ENCODE measurements at places on chromosomes 6 and 20. TPM values are rescaled to one million over a fixed set of nuclear protein-coding genes. Genes with fewer than 3 reads are reported as not detected.

The RPRD1B gene
- 68.2 TPM for total RNA-seq

DNA sequence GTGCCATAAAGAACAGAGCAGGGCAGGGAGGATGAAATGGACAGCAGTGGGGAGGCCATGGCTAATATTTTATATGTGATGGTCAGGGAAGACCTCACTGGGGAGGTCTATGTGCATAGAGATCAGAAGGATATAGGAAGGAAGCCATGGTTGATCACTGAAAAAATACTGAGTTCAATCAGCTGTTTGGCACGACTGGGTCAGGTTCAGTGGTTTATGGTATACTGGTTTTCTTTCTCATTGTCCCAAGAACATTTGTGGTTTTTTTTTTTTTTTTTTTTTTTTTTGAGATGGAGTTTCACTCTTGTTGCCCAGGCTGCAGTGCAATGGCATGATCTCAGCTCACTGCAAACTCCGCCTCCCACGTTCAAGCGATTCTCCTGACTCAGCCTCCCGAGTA is 78.3 kb upstream of the TIAM2 start:
- no peaks in the 10 kb centered on the region for H3K36me3 ChIP-seq
- no peak overlapping the region for H3K27ac ChIP-seq
- H3K27me3 ChIP-seq = no peaks in the 10 kb centered on the region
- H3K4me3 ChIP-seq = no peak overlapping the region

The ANKRD66 gene
- not detected for total RNA-seq

The HSD17B8 gene
- total RNA-seq = 26.2 TPM

DNA sequence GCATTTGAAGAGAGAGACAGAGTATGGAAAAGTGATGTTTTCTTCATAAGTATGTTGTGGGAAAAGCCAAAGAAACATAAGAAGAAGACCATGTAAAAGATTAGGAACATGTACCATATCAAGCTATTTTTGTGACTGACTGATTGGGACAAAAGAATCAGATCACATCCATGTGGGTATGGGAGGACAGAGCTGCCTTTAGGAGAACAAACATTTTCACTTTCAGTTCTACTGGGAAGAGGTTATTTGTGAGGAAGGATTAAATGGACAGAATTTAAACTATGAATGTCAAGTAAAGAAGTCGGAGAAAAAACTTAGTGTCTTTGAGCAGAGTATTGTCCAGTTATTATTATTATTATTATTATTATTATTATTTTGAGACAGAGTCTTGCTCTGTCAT is 124.4 kb upstream of the HCRTR2 start:
- no peak overlapping the region for H3K4me3 ChIP-seq
- H3K27ac ChIP-seq = no peak overlapping the region
- H3K27me3 ChIP-seq = no peaks in the 10 kb centered on the region
- H3K36me3 ChIP-seq = no peaks in the 10 kb centered on the region
- no peak for DNase-seq
- H3K4me1 ChIP-seq = no peaks in the 10 kb centered on the region

DNA sequence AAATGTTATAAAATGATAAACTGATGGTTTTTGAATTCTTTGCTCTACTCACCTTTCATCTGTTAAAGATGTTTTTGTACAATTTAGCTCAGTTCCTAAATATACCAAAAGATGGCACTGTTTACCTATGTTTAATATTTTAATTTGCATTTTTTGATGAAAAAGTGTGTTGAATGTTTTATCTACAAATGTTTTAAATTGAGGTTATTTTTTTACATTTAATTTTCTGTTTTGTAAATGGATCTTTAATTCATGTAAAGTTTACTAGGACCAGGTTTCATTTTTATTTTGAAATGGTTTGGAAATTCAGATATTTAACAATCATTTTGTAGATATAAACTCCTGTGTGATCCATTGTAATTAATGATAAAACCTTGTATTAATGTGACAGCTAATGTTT is 30.0 kb downstream of the CDKAL1 start:
- DNase-seq = peak; percentile 77
- 0 out of 2 replicates have a peak, but pooled peaks cover 3% of the 10 kb centered on the region for H3K36me3 ChIP-seq
- H3K4me3 ChIP-seq = peak overlapping the region; percentile 46
- peak overlapping the region; percentile 83 for H3K27ac ChIP-seq
- H3K27me3 ChIP-seq = no peaks in the 10 kb centered on the region
- peaks cover 39% of the 10 kb centered on the region for H3K4me1 ChIP-seq

DNA sequence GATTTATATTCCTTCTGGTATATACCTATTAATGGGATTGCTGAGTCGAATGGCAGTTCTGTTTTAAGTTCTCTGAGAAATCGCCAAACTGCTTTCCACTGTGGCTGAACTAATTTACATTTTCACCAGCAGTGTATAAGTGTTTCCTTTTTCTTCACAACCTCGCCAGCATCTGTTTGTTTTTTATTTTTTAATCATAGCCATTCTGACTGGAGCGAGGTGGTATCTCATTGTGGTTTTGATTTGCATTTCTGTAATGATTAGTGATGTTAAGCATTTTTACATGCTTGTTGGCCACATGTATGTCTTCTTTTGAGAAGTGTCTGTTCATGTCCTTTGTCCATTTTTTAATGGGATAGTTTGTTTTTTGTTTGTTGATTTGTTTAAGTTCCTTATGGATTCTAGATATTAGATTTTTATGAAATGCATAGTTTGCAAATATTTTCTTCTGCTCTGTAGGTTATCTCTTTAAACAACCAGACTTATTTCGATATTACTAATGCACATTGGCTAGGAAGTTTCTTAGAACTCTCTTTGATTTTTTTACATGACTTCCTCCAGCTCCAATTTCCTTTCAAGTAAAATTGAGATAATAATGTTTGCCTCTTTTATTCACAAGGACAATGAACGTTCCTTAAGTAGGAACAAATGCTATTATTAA is 12.2 kb upstream of the VNN1 start:
- no peaks in the 10 kb centered on the region for H3K36me3 ChIP-seq
- H3K27ac ChIP-seq = no peak overlapping the region
- H3K27me3 ChIP-seq = no peaks in the 10 kb centered on the region
- no peak for DNase-seq
- no peak overlapping the region for H3K4me3 ChIP-seq
- no peaks in the 10 kb centered on the region for H3K4me1 ChIP-seq

The MCCD1 gene
- total RNA-seq = not detected

The GCNT2 gene
- total RNA-seq = 15.1 TPM

The C6orf141 gene
- total RNA-seq = not detected

DNA sequence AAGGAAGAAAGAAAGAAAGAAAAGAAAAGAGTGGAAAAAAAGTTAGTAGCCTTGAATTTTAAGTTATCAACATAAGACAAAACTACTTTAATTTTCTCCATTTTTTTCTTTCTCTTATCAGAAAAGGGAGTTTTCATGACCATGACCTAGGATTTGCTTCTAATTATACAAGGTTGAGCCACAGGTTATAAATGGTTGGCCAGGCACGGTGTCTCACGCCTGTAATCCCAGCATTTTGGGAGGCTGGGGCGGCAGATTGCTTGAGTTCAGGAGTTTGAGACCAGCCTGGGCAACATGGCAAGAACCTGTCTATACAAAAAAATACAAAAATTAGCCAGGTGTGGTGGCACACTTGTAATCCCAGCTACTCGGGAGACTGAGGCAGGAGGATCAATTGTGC is 7.8 kb upstream of the MTRES1 start:
- no peak overlapping the region for H3K4me3 ChIP-seq
- no peaks in the 10 kb centered on the region for H3K4me1 ChIP-seq
- H3K36me3 ChIP-seq = no peaks in the 10 kb centered on the region
- no peak overlapping the region for H3K27ac ChIP-seq
- no peak for DNase-seq
- no peaks in the 10 kb centered on the region for H3K27me3 ChIP-seq

GRCh38 chr6:10403385-10404106 is 11.3 kb downstream of the TFAP2A start:
- no peak overlapping the region for H3K27ac ChIP-seq
- no peaks in the 10 kb centered on the region for H3K36me3 ChIP-seq
- peak overlapping the region; percentile 76 for H3K4me3 ChIP-seq
- H3K4me1 ChIP-seq = peaks cover 22% of the 10 kb centered on the region
- DNase-seq = no peak

DNA sequence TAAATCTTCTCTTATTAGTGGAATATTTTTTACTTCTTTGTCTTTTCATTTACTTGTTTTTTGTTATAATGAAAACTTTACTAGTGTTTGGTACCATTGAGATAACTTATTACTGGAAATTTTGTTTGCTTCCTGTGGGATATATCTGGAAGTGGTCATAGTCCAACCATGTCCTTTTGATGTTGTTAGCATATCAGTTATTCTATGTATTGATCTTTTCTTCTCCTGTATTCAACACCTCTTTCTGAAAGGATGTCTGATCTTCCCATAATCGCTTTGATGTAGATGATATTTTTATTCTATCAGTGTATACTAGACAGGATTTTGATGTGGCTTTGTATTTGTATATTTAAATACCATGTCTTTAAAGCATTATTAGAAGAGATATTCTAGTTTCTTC is 17.0 kb downstream of the ZNF451 start:
- H3K4me1 ChIP-seq = peaks cover 45% of the 10 kb centered on the region
- no peaks in the 10 kb centered on the region for H3K27me3 ChIP-seq
- peaks cover 53% of the 10 kb centered on the region for H3K36me3 ChIP-seq
- H3K27ac ChIP-seq = no peak overlapping the region
- DNase-seq = no peak

DNA sequence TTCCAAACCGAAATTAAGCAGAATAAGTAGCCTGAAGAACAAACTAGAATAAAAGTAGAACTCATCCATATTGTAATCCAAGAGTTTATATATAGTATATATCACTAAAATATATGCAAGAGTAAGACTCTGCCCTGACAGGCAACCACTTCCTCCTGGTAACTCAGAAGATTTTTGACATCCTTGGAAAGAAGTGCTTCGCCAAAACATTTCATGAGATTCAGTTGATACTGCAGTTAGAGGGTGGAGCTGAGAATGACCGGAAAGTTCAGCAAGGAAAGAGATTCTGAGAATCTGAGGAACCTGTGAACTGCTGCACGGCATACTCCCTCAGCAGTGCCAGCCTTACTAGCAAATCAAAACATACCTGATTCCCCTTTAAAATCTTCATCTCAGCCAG is 79.6 kb downstream of the CDK19 start:
- DNase-seq = no peak
- H3K27ac ChIP-seq = no peak overlapping the region
- H3K36me3 ChIP-seq = no peaks in the 10 kb centered on the region
- no peaks in the 10 kb centered on the region for H3K27me3 ChIP-seq
- no peak overlapping the region for H3K4me3 ChIP-seq

DNA sequence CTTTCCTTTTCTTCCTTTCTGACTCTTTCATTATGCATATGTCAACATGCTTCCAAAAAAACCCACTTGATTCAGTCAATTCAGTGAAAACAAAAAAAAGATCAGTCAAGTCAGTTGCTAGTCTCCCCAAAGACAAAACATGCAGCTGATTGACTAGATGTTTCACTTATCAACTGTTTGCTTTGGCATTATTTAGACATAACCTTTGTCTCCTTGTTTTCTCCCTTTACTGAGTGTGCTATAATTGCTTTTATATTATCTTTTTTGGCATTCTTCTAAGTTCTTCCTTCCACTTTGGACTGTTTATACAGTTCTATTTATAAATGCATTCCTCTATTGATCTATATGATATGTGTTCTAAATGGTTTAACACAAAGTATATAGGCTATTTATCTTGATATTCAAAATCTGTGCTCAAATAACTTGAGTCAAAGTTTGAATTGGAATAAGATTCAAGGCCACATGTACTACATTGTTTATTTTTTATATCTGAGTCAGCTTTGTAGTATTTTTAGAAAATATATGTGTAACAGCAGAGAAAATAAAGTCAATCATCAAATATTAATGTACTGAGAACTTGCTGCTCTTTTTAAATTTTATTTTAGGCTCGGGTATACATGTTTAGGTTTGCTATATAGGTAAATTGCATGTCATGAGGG is 260.5 kb downstream of the CENPW start:
- no peak overlapping the region for H3K4me3 ChIP-seq
- no peak overlapping the region for H3K27ac ChIP-seq
- DNase-seq = no peak
- no peaks in the 10 kb centered on the region for H3K4me1 ChIP-seq

Data from Karpas-422 (cell line).